ENCODE measurements at places on chromosomes 13 and 19.
A peak's percentile ranks its signal among the peaks of the same experiment; 100 is the strongest.

DNA sequence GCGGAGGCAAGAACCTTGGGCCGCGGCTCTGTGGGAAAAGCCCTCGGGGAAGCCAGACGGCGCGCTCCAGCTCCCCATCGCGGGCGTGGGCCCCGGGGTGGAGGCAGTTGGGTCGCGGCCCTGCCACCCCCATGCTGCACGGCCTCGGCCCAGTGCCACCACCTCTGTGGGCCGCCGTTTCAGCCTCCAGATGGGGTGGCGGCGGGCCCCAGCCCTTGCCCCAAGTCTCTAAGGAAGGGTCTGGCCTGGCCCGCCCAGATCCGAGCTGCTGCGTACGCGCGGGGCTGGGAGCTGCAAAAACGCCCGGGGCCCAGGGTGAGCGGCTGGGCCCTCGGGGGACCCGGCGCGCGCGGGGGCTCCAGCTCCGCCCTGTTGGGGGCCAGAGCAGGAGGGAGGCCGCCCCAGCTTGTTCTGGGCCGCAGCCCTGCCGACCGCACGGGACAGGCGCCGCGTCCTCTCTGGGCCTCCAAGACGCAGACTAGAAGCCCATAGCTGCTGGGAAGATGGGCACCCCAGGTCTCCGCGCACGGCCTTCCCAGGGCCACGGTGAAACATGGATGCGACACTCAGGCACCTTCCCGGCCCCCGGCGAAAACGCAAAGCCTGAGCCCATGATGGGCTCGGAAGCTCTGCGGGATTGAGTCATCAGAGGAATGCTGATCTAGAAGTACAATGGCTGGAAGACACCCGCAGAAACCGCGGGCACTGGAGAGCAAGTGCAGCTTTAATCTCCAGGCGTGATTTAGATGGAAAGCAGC is 110.1 kb downstream of the KCTD15 start:
- no peak for DNase-seq

- DNase-seq = no peak
These were observed 111.9 kb upstream of the FBXL3 start for GRCh38 chr13:77138813-77139212.

- no peak for DNase-seq
These were observed 10.7 kb downstream of the RFX2 start for GRCh38 chr19:6099599-6099998.

DNA sequence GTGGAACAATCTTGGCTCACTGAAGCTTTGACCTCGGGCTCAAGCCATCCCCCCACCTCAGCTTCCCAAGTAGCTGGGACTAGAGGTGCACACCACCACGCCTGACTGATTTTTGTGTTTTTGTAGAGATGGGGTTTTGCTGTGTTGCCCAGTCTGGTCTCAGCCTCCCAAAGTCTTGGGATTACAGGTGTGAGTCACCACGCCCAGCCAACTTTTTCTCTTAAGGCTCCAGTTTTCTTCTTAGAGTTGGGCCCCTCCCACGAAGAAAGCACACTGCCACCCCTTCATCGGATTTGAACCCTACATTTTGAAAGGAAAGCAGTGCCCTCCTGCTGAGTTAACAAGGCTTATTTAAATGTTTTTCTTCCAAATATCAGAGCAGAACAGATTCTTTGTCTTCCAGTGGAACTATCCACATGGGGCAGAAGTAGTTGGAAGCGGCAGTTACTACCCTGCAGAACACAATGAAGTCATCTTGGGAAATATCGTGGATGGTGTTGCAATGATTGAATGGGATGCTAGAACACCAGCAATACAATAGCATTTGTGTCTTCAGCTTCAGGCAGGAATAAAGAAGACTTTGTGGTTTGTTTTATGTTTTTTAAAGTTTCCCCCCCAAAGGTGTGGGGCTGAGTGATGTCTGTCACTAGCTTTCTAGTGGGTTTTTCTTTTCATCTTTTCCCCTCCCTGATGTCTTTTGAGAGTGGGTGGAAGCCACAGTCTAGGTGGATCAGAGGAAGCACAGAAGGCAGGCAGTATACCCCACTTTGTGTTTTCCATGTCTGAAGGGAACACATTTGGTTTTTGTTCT is 8.9 kb downstream of the ACTN4 start:
- peak; percentile 27 for DNase-seq

DNA sequence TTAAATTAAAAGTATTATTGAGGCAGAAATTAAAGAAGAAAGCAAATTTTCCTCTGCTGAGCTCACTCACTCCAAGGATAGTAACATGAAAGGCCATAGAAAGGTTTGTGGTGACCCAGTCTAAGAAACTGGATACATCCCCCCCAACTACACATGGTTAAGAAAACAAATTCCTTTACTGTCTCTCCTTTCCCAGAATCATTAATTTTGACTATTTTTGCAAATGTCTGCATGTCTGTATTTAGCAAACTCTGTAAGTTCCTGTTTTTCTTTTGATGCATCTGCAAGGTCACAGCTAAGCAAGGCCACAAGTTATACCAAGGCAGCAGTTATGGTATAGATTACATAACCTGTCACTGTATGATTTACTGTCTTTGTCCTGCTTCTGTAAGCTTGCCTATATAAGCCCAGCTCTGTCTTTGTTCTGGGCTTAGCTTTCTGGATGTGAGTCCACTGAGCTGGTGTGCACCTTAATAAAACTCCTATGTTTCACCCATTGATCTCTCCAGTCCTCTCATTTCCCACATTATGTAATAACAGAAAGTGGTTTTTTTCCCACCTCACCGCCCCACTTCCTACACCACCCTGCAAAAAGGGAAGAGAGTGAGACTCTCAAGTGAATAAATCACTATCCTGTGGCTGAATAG is 8.5 kb upstream of the ZNF83 start:
- no peak for DNase-seq

GRCh38 chr19:30153326-30154210 is 211.5 kb downstream of the URI1 start:
- no peak for DNase-seq

DNA sequence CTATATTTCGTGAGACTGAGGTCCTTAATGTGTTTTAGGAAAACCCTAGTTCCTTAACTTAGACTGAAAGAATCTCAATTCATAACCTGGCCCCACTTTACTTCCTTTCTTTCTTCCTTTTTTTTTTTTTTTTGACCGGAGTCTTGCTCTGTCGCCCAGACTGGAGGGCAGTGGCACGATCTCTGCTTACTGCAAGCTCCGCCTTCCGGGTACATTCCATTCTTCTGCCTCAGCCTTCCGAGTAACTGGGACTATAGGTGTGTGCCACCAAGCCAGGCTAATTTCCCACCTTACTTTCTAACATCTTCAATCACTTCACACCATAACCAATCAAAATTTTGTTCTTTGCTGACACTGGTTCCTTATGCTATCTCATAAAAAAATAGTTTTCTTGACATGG is 2097.0 kb downstream of the PCDH9 start:
- no peak for DNase-seq

- no peak for DNase-seq
These were observed 40.5 kb upstream of the RCBTB2 start for GRCh38 chr13:48573213-48574007.

- DNase-seq = no peak
These were observed 5.5 kb downstream of the RPL28 start for GRCh38 chr19:55391191-55391670.

- DNase-seq = no peak
These were observed 137.1 kb downstream of the SLC7A1 start for GRCh38 chr13:29458419-29458818.

DNA sequence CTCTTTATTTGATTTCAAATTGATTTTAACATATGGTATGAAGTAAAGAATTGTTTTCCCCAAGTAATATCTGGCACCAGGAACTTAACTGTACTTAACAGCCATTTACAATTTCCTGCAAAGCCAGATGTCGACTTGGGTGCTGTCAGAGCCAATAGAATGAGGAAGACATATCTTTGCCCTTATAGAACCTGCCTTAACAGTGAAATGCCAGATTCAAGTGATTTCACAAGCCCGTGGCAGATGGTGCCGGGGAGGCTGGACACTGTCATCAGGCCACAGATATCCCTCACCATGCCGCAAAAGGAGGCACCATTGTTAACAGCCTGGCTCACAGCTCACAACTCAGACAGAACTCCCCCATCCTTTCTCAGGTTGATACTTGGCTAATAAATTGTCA is 48.7 kb downstream of the ESD start:
- DNase-seq = no peak

DNA sequence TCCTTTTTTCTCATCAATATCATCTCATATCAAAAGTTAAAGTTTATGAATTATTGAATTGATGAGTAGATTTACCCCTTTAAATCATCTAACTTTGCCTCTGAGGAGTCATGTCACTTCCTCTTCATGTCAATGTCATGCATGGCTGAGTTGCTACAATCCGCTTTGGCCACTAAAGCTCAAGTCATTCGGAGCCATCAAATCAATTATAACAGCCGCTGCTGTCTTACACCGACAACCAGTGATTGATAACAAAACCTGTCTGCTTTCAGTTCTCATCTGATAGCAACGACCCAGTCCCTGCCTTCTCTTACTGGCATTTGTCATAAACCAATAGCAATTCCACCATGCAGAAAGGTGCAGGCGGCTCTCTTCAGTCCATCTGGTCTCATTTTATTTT is 429.3 kb downstream of the DIAPH3 start:
- DNase-seq = no peak

- no peak for DNase-seq
These were observed 12.1 kb downstream of the HNRNPUL1 start for GRCh38 chr19:41276231-41276630.

GRCh38 chr13:59846845-59847620 is 316.7 kb downstream of the DIAPH3 start:
- no peak for DNase-seq

GRCh38 chr13:49213997-49214916 is 5.9 kb upstream of the MLNR start:
- DNase-seq = no peak

DNA sequence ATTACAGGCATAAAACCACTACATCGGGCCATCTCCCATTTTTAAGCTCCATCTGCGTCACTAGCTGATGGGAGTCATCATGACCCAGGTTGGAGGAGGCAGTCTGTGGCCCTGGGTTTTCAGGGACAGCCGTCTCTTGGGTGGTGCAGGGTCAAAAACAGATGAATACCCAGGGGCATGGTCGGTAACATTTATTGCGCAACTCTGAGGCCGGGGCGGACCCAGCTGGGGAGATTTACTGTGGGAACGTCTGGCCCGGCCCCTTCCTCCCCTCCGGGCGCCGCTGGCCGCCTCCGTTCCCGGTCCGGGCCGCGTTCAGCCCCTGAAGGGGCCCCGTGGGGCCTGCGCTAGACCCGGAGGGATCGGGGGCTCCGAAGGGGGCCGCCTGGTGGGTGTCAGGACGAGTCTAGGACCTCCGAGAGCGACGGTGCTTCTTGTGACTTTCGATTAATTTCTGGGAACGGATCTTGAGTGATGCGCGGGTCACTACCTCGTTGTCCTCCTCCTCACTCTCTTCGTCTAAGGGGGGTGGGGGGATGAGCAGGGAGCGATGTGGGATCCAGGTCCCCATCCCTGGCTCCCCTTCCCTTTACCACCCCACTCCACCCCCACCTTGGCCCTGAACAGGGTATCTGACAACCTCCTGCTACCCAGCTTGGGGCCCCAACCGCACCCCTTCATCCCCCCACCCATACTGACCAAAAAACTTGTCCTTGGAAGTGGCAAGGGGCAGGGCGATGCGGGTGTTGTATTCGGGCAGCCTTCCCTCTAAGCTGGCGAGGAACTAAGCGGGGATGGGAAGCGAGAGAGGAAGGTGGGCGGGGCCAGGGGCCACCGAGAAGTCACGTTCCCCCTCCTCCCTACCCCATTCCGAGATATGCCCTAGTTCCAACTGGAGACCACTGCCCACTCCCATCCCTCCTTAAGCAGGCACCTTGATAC is 1.6 kb upstream of the RGL3 start:
- no peak for DNase-seq

- no peak for DNase-seq
These were observed 193.6 kb downstream of the KCNRG start for GRCh38 chr13:50208826-50209335.

GRCh38 chr13:101917475-101917810 is 465.0 kb downstream of the ITGBL1 start:
- no peak for DNase-seq

- no peak for DNase-seq
These were observed 115.5 kb downstream of the GGACT start for GRCh38 chr13:100473087-100473486.

DNA sequence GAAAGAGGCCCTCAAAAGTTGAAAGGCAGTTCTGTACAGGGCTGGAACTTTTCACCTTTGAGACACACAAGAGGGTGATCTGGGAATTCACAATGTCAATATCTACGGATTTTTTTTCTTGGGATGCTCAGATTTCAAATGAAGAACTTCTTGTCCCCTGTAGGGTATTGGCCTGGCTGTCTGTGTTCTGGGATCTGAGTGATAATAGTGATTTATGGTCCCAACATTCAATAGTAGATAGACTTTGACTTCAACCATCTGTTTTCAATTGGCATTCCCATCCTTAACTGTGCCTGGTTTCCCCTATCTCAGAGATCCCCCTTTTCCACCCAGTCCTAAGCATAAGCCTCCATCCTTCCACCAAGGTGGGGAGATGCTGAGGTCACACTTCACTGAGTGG is 274.1 kb downstream of the COG6 start:
- DNase-seq = no peak

DNA sequence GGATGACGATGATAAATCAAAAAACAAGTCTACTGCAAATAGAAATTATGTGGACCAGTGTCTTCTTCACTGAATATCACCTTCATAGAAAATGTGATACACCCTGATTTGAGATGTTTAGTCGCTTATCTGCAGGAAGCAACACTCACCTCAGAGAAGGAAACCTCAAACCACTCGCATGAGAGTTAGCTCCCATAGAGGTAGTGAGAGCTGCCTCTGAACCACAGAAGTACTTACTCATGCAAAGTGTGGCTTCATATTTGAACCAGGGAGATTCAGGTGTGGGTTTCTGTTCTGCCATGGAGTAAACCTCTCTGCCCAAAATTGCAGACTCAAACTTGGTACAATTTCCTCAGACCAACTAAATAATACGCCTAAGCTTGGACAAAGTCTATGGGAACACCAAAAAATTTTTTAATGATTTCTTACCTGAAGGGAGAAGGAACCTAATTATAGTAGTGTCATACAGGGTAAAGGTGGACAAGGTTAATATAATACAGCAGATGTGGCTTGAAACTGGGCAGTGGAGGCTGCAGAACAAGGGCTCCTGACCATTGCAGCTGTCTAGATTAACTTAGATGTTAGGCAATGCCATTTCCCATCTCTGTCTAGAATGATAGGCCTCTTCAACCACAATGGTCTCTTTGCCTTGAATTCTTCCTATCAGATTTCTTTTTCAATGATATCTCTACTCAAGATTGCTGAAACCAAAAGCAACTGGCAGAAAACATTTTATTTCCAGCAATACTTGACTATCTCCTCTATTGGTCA is 29.6 kb upstream of the RCBTB2 start:
- peak; percentile 41 for DNase-seq
